Caudate nucleus (tissue), 63 donors: ENCODE measurements at places on chromosomes 11 and 22.
A peak's percentile ranks its signal among the peaks of the same experiment; 100 is the strongest.

DNA sequence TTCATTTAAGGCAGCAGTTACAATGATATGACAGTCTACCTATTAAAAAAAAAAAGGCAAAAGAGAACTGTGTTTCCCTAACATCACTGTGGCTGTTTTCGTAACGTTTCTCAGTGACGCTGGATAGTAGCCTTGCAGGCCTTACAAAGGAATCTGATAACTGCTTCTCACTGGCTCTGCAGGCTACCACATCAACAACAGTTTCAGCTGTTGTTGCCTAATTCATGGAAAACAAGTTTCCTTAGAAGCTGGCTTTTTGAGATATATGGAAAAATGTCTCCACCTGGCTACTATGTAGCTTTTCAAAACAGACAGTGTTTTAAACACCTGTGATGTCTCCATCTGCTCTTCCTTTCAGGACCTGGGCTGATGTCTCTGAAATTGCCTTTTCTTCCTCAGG, 3.8 kb downstream of the OR51V1 start:
- DNase-seq: peak; percentile 6

DNA sequence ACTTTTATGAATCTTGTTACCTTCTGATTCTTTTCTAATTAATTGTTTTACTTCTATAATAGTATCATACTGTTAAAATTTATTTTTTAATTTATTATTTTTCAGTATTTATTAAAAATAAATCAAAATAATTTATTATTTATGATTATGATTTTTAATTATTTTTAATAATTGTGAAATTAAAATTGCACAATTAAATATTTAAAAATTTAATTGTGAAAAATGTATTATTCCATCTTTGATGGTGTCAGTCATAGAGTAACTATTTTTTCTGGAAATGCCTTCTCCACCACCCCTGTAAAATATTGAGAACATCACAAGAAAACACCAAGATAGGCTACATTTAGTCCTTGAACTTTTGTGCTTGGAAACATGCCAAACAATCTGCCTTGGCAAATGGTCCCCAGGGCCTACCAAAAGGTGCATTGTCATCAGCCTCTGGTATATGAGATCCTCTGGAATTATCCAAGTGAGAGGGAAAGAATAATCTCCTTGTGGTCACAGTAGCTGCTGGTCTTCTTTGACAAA, at the start of gene OR8H2:
Gene OR8H2 (plus strand): TSS at position 478 of the 528 bp plus-strand sequence. CDS start 1,356 bp downstream, outside the sequence.
- no peak for DNase-seq

- no peak for DNase-seq
Measured at GRCh38 chr11:15817001-15817400, 539.3 kb downstream of the SOX6 start.

GRCh38 chr11:6660712-6661111, 5.1 kb upstream of the DCHS1 start:
- no peak for DNase-seq

DNA sequence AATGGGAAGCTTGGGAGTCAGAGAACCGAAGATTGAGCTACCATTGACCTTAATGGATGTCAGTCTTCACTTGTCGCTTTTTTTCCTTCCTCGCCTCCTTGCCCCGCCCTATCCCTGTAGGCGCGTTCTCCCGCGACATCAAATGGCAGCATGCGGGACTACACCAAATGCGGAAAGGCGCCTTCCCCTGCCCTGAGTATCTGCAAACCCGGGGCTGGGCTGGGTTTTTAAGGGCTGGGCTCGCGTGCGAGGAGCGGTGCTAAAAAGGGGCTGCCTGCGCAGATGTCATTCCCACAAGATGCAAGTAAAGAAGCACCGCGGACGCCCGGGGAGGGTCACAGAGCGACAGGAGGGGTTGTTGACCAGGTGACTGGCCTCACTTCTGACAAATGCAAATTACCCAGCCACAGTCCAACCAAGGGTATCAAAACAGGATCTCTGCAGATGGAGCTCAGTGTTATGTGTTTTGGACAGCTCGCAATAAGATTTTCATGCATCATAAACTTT, 4.7 kb upstream of the FAM111B start:
- peak; percentile 4 for DNase-seq

GRCh38 chr11:18229501-18229900, 7.1 kb downstream of the SAA4 start:
- DNase-seq: no peak

DNA sequence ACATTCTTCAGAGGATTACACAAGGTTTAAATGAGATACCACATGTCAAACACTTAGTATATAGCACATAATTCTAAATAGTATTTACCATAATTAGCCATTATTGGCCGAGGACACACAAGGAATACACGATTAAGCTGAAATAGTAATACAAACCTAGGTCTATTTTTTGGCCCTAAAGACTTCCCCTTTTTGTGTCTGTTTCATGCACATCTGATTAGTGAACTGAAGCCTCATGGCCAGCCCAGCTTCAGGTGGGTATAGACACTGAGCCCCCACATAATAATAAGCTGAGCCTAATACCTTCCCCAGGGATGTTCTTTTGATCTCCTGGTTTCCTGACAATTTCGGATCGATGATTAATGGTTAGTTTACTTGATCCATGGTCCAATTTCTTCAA, 2.1 kb downstream of the GLYATL1B start:
- no peak for DNase-seq

- DNase-seq: no peak
Measured at GRCh38 chr11:106152824-106153223, 75.4 kb downstream of the AASDHPPT start.

- DNase-seq: no peak
Measured at GRCh38 chr22:48748113-48748859, 1079.4 kb downstream of the BRD1 start.

DNA sequence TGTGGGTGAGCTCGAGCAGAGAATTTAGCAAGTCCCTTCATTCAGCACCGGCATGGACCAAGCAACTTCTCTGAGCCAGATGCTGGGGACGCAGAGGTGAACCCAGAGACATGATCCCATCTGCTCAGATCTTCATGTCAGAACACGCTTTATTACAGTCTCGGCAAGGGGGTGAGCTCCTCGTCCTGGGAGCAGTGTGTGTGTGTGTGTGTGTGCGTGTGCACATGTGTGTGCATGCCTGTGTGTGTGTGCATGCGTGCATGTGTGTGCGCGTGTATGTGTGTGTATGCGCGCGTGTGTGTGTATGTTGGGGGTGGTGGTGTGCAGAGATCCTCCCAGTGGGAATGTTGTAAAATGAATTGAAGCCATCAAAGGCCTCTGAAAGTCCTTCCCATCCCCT, 9.8 kb downstream of the MIAT start:
- DNase-seq: no peak

DNA sequence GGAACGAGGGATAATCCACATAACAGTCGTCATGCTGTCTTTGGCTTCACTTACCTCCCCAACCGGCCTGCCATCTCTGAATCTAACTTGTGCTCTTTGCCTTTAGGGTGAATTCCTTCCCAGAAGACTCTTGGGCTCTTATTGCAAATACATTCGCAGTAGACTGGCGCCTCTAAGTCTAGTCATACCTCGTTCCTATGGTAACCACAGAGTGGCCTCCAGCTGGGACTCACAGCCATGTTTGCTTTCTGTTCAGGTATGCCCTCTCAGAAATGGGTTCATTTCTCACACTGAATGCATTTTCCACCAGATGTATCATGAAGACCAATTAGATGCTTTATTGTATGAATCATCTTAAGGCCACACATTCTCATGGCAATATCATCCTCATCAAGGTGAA, 112.7 kb downstream of the FAR1 start:
- no peak for DNase-seq

GRCh38 chr11:61871158-61871597, 20.2 kb downstream of the FADS3 start:
- DNase-seq: peak; percentile 68

DNA sequence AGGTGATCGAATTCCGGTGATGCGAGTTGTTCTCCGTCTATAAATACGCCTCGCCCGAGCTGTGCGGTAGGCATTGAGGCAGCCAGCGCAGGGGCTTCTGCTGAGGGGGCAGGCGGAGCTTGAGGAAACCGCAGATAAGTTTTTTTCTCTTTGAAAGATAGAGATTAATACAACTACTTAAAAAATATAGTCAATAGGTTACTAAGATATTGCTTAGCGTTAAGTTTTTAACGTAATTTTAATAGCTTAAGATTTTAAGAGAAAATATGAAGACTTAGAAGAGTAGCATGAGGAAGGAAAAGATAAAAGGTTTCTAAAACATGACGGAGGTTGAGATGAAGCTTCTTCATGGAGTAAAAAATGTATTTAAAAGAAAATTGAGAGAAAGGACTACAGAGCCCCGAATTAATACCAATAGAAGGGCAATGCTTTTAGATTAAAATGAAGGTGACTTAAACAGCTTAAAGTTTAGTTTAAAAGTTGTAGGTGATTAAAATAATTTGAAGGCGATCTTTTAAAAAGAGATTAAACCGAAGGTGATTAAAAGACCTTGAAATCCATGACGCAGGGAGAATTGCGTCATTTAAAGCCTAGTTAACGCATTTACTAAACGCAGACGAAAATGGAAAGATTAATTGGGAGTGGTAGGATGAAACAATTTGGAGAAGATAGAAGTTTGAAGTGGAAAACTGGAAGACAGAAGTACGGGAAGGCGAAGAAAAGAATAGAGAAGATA, at the start of gene MALAT1:
Gene MALAT1 (plus strand): TSS at position 69 of the 736 bp plus-strand sequence.
- DNase-seq: peak; percentile 81

- DNase-seq: no peak
Measured at GRCh38 chr11:61896665-61897386, 5.5 kb upstream of the FADS3 start.

DNA sequence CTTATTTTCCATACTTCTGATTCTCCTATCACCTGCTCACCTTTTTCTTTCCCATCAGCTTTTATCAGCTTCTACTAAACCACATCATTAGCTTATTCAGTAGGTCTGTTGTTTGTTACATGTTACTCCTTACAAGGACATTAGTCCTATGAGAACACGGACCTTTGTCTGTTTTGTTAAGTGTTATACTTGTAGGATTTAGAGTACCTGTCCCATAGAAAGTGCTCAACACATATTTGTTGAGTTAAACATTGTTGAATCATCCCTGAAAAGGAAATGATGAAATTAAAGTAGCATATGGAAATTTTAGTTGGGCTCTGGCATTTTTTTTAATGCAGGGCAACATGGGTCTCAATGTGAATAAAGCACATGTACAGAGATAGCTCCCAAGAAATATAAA, 222.1 kb upstream of the CARD18 start:
- DNase-seq: no peak

- no peak for DNase-seq
Measured at GRCh38 chr11:107598225-107599139, 7.5 kb downstream of the ELMOD1 start.

DNA sequence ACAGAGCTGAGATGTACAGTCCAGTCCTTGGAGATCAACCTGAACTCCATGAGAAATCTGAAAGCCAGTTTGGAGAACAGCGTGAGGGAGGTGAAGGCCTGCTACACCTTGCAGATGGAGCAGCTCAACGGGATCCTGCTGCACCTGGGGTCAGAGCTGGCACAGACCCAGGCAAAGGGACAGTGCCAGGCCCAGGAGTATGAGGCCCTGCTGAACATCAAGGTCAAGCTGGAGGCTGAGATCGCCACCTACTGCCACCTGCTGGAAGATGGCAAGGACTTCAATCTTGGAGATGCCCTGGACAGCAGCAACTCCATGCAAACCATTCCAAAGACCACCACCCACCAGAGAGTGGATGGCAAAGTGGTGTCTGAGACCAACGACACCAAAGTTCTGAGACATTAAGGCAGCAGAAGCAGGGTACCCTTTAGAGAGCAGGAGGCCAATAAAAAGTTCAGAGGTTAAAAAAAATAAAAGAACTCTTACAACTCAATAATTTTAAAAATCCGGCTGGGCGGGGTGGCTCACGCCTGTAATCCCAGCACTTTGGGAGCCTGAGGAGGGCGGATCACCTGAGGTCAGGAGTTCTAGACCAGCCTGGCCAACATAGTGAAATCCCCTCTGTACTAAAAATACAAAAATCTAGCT, 69.9 kb upstream of the RTL6 start:
- no peak for DNase-seq

GRCh38 chr22:22952531-22953280, 65.1 kb downstream of the IGLL5 start:
- no peak for DNase-seq

DNA sequence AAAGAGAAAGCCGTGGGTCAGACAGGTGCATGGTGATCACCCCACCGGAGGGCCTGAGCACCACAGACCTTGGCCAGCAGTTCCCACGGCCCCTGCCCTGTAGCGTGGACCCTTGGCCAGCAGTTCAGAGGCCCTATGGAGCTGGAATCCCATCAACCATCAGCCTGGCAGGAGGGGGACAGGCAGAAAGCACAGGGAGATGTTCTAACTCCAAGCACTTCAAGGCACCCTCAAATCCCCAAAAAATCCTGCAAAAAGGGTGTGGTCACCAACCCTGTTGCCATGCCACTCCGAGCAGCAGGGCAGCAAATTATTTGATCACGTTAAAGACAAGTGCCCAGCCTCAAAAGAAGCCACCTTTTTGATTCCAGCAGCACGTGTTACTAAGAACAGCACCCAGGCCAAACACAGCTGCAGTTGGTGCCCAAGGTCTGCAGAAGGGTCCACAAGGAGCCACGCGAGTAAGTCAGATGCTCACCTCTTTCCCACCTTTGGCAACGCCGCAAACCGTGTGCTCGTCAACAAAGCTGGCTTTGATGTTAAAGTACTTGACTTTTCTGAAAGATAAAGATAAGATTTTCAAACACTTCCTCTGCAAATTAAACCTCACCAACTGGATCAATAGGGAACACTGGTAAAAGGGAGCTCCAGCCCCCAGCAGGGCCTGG, 26.2 kb upstream of the COMT start:
- no peak for DNase-seq

GRCh38 chr11:123475469-123475868, 45.4 kb downstream of the GRAMD1B start:
- no peak for DNase-seq

GRCh38 chr22:50482107-50483074, 1.0 kb downstream of the ADM2 start:
- no peak for DNase-seq

- DNase-seq: no peak
Measured at GRCh38 chr22:40932396-40932795, 18.8 kb upstream of the RBX1 start.

GRCh38 chr22:22099833-22100812, 117.5 kb upstream of the TOP3B start:
- no peak for DNase-seq

GRCh38 chr11:24233041-24233440, 263.8 kb upstream of the LUZP2 start:
- DNase-seq: no peak

DNA sequence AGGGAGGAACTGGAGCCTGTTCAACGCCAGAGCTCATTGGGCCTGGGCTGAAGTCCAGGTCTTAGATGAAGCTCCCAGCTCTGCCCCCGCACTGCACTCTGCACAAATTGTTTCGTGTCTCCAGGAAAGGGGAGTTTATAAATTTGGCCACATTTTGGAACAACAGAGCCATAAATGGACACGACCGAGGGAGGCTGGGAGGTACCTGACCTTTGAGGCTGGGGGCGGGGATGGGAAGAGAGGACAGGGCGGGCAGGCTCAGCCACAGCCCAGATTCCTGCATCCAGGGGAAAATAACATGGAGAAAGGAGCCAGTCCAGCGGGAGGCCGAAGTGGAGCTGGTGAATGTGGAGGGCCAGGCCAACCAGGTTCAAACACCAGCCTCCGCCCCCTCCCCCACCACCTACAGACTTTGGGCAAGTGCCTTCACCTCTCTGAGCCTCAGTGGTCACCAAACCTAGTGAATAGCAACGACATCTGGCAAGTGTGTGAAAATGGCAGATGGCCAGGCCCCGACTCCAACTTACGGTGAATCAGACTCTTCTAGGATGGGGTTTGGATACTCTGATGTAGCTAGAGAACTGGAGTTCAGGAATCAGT, 36.8 kb upstream of the SMTN start:
- DNase-seq: no peak

- DNase-seq: no peak
Measured at GRCh38 chr11:95084509-95084908, 5.1 kb upstream of the ENDOD1 start.
